DMS79 treated with DMSO at 0.1 percent for 48 hours (cell line): ENCODE measurements at places on chromosomes 11 and 22.

DNA sequence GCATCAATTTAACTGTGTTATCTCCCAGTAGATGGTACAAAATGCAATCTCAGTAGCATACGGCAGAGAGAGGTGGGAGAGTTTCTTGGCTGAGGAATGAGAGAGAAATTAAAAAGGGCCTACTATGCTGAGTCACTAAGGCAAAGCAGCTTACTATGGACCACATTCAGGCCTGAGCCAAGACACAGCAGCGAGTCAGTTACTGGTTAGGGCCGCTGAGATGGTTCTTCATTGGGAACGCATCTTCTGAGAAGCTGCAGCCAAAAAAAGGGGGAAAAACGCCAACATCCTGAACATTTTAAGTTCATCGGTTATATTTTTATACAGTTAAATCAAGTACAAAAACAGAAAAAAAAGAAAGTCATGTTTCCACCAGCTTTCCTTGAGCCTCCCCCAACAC lies 61.1 kb upstream of the BDNF start:
- no peak for DNase-seq

DNA sequence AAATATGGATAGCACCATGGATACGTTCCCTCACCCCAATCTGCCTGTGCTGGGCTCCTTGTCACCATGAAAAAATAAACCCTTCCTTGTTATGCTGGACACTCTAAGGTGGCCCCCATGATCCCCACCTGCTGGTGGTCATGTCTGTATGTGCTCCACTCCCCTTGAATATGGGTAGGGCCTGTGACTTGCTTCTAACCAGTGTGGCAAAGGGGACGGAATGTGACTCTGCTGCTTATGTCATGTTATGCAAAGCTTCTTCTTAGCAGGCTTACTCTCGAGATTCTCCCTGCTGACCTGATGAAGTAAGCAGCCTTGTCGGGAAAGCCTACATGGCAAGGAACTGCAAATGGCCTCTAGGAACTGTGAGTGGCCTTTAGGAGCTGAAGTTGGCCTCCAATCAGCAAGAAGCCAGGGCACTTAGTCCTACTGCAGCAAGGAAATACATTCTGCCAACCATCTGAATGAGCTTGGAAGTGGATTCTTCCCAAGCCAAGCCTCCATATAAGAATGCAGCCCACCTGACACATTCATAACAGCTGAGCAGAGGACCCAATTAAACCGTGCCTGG lies 159.9 kb downstream of the CCDC34 start:
- no peak for DNase-seq

GRCh38 chr22:19438298-19438697 lies 6.0 kb downstream of the MRPL40 start:
- no peak for DNase-seq

DNA sequence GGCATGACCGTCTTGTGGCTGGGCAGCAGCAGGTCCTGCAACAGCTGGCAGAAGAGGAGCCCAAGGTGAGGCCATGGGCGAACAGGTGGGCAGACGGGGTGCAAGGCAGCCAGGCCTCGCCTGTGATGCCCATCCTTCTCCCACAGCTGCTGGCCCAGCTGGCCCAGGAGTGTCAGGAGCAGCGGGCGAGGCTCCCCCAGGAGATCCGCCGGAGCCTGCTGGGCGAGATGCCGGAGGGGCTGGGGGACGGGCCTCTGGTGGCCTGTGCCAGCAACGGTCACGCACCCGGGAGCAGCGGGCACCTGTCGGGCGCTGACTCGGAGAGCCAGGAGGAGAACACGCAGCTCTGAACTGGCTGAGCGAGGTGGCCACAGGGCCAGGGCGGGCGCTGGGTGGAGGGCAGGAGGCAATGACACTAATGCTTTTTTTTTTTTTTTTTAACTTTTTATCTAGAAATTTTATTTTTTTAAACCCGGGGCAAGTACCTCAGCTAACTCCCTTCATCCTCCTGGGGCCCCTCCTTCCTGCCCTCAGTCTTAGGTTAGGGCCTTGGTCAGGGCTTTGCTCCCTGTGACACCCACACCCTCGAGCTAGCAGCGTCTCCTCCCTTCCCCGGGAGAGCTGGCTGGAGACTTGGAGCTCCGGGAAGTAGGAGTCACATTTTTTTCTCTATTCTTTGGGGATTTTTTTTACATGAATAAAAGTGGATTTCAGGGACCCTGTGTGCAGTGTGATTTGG lies 16.0 kb downstream of the PLCB3 start:
- DNase-seq = peak; percentile 78

DNA sequence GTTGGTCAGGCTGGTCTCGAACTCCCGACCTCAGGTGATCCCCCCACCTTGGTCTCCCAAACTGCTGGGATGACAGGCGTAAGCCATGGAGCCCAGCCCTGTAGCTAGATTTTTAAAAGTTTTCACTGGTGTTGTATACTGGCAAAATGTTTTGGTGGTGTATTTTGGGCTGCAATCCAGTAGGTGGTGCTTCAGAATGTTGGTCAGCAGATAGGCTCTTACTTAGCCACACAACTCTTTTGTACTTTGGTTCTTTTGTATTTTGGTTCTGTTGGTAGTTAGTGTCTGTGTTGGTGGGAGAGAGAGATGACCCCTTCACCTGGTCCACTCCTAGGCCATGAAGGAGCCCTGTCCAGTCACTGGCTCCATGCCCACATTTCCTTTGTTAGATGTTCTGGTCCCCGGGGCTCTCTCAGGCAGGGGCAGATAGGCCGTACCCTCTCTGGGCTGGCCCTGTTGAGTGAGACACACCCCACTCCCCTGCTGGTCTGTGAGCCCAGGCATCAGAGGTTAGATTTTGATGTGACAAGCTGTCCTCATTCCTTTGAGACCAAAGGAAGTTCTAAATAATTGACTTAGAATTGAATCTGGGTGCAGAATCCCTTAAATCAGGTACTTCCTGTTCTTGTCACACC lies 123.8 kb downstream of the DDX10 start:
- no peak for DNase-seq

- peak; percentile 5 for DNase-seq
Observed at GRCh38 chr22:46561435-46561905, 24.1 kb upstream of the CELSR1 start.

DNA sequence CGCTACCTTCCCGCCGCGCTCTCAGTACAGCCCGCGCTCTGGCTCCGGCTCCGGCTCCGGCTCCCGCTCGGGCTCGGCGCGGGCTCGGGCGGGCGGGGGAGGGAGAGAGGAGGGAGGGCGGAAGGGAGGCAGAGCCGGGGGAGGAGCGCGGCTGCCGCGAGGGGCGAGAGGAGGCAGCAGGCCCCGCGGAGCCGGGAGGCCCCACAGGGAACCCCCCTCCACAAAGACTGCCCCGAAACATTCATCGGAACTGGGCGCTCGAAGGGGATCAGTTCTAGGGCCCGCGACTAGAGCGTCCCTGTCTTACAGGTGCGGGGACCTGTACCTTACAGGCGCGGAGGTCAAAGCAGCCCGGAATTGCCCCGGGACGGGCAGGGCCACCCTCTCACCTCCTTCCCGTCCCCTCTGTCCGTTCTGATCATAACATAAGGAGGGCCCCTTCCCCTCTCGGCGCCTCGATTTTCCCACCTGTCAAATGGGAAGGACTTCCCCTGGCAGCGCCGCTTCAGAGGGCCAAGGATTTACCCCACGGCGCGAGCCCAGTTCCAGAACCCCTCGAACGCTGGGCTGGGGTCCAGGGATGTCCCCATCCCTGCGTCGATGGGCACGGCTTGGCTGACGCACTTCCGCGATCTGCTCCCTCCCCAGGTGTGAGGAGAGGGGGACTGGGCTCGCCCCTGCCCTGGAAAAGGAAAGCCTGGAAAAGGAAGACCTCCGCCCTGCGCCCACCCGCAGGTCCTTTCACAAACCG lies at the start of gene SHISA8:
SHISA8 (minus strand) TSS at position 40 of the 751 bp plus-strand sequence. CDS start 407 bp downstream, outside the sequence.
- DNase-seq = no peak

GRCh38 chr11:1570531-1570895 lies 1.6 kb downstream of the DUSP8 start:
- DNase-seq = no peak

GRCh38 chr11:45026835-45027234 lies 76.2 kb upstream of the TP53I11 start:
- DNase-seq = no peak

GRCh38 chr11:78548911-78549590 lies 25.6 kb downstream of the NARS2 start:
- DNase-seq = no peak

GRCh38 chr11:1178201-1178885 lies 20.6 kb downstream of the MUC5AC start:
- no peak for DNase-seq

- no peak for DNase-seq
Observed at GRCh38 chr11:46452918-46453517, 61.4 kb upstream of the CHRM4 start.

GRCh38 chr11:60739114-60739513 lies 14.6 kb downstream of the MS4A18 start:
- no peak for DNase-seq

GRCh38 chr22:50274311-50274710 lies 4.1 kb upstream of the MAPK11 start:
- DNase-seq = peak; percentile 1

DNA sequence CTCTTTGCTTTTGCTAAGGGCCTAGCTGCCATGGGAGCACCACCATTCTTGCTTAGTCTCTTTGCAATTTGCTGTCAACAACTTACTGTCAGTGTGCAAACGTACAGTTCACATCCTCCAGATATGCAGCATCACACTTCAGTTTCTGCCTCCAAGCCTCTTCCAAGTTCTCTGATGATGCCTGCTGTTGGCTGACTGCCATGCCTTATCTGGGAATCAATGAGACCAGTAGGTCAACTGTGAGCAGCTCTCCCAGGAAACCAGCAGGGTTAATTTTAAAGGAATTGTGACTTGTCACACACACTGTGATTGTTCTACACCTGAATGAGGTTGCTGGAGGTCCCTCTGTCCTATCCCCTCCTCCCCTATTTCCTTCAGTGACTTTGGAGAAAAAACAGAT lies 56.0 kb downstream of the COPB1 start:
- no peak for DNase-seq

- no peak for DNase-seq
Observed at GRCh38 chr11:45262900-45263299, 23.2 kb downstream of the SYT13 start.

- DNase-seq = no peak
Observed at GRCh38 chr22:20982563-20982882, 426 bp downstream of the LZTR1 start.

DNA sequence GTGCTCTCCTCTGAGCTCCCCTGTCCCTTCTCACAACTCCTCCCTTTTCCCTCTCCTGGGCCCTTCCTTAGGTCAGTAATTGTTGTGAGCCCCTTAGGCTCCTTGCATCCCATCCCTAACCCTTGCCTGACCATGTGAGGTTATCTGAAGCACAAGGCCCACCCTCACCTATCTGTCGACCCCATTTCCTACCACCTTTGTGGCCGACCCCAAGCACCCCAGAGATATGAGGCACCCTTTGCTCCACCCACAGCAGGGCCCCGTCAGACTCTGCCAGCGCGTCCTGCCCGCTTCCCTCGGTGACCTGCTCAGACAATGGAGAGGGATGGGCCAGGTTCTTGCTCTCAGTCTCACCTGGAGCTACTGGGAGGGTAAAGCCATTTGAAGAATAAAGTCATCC lies 1.3 kb downstream of the GNG3 start:
- DNase-seq = peak; percentile 73

DNA sequence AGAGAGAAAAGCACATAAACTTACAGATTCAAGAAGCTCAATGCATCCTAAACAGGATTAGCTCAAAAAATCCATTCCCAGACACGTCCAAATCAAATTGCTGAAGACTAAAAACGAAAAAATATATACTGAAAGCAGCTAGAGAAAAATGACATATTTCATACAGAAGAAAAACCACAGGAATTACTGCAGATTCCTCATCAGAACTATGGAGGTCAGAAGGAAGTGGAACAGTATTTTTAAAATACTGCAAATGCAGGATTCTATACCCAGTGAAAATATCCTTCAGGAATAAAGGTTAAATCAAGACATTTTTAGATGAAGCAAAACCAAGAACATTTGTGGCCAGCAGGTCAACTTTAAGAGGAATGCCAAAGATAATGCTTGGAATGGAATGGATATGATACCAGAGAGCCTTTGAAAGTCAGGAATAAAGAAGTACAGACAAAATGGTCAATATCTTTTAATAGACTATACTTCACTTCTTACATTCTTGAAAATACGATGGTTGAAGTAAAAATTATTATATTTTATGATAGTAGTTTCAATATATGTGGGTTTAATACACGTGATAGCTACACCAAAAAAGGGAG lies 352.9 kb downstream of the CTTN start:
- DNase-seq = peak; percentile 13

DNA sequence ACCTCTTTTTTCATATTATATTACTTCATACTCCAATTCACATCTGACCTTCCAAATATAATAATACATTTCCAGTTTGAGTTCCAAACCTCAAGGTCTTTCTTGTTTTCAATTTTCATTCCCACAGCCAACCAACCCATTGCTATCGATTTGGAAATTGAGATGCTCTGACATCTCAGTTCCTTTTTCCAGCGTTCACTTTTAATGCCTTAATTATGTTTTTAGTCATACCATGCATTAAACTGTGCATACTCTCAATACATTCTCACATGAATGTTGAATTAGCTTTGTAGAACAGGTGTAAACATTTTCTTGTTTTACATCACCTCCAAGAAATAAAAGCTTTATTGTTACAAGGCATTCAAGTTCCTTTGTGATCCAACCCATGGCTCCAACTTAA lies 294.2 kb upstream of the ANO3 start:
- no peak for DNase-seq

- DNase-seq = no peak
Observed at GRCh38 chr11:12402025-12402424, 24.7 kb downstream of the PARVA start.

DNA sequence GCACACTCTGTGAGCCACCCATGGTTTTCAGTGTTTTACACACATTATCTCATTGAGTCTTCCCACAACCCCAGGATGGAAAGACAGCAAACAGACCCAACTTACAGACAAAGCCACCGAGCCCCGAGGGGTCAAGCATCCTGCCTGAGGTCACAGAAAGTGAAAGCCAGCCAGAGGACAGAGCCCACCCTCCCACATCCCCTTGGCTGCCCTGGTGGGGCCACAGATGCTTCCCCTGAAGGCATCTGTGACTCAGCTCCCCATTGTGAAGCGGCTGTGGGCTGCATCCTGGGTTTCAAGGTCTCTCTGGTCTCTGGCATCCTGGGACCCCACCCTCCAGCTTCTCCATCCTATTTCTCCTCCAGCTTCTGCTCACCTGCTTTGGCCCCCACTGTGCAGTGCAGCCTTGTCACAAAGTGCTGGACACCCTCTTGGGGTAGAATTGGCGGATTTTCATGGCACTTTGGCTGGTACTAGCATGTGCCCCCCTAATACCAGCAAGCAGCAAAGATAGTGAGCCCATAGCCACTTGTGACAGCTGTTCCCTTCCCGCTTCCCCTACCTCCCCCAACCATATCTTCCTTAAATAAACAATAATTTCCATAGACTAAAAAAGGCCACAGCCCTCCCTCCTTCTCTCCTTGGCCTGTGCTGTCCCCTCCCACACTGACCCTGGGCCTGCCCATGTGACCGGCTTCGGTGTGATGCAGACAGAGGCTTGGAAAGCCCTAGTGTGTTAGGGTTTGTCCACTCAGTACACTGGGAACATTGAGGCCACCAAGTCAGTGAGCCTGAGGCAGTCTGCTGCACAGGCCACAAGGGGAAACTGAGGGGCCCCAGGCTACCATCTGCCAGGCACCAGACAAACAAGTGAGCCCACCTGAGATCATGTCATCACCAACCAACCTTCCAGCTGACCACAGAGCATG lies 53.9 kb upstream of the SHISAL1 start:
- no peak for DNase-seq
